ENCODE measurements at places on chromosomes 4 and X. TPM values are rescaled to one million over a fixed set of nuclear protein-coding genes. Genes with fewer than 3 reads are reported as not detected.

NXF2 gene
- total RNA-seq: not detected

KLB gene
- total RNA-seq: 0.08 TPM

CENPI gene
- 12.9 TPM for total RNA-seq

ITM2A gene
- total RNA-seq: not detected

NPFFR2 gene
- not detected for total RNA-seq

PDLIM3 gene
- total RNA-seq: not detected

MCF2 gene
- 0.08 TPM for total RNA-seq

Data from A549 treated with CORT108297 at 1 μM for 4 hours (cell line).